Stimulated activated CD4-positive, alpha-beta T cell treated with anti-CD3 and anti-CD28 coated beads, Interleukin-15, amount 100 ng/mL, for 1 hour (primary cell): ENCODE measurements at places on chromosomes 13 and 19.

GRCh38 chr19:17775991-17776803 is 18.7 kb upstream of the B3GNT3 start:
- no peak for DNase-seq

- no peak for DNase-seq
Observed at GRCh38 chr13:60242043-60242595, 78.4 kb upstream of the DIAPH3 start.

DNA sequence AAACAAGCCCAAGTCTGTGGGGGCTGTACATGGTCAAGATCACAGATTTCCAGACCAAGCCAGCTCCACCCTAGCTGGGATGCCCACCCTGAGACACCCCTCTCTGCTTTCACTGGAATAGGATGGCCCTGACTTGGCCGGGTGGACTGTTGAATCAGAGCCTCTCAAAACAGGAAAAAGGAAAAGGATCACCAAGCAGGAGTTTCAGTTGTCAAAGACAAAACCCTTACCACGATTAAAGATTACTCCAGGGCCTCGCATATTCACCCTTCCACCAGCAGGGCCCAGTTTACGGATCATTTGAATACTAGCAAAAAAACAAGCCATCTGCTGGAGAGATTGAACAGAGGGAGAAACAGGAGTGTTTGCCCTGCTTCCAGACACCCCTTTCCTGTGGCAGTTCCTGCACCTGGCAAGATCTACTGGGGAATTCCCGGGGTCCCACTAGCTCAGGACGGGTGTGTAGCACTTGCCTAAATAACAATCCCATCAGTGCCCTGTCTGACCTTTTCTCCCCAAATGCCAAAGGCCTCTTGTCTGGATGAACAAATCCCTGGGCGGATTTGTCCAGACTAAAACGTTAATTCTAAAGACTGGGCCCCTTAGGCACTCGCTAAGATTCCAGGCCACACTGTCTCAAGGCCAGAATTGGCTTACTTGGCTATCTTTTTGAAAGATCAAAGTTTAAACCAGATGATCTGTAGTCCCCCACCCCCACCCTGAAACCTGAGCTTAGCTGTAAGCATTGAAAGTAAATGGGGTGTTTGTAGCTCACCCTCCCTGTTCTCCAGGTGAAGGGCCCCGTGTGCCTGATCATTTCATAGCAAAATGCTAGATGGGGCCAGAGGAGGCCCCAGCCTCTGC is 38.4 kb downstream of the ACTN4 start:
- no peak for DNase-seq

GRCh38 chr19:30955112-30956104 is 393.8 kb downstream of the TSHZ3 start:
- DNase-seq: no peak

DNA sequence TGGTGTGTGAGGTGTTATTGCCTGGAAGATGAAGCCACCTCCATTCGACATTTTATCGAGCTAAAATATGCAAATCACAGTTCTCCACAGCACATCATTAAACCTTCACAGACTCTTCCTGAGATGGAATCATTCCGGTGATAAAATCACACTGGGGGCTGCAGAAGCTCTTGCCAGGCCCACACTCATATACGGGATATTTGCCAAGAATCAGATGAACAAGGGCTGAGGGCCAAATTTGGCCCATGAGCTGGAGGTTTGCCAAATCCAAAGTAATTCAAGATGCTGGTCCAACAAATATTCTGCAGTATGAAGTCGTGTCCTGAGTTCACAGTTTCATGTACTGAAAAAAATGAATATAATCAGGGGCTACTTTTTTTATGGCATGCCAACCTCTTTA is 16.7 kb upstream of the RXFP2 start:
- no peak for DNase-seq

DNA sequence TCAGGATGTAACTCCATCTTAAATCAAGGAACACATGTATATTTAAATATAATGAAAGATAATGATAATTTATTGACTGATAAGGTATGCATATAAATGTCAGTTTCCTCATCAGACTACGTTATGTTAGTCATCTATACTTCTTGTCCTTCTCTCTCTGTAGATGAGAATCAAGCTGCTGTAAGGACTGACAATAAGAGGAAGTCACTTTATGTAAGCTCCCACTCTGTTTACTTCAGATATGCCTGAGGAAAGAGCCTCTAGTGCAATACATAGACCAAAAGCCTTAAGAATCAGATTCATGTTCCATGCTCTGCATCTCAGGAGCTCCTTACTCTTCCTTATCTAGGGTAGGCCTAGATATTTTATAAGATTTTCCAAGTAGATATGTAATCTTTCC is 9.6 kb upstream of the SLITRK6 start:
- DNase-seq: no peak
